T-cell (primary cell): ENCODE measurements at places on chromosomes 4 and X. TPM values are rescaled to one million over a fixed set of nuclear protein-coding genes. Genes with fewer than 3 reads are reported as not detected.

GRCh38 chr4:125689805-125690204 is 375.1 kb downstream of the FAT4 start:
- DNase-seq: no peak

GRCh38 chr4:1856943-1857699 is 1.2 kb upstream of the LETM1 start:
- DNase-seq: no peak

DNA sequence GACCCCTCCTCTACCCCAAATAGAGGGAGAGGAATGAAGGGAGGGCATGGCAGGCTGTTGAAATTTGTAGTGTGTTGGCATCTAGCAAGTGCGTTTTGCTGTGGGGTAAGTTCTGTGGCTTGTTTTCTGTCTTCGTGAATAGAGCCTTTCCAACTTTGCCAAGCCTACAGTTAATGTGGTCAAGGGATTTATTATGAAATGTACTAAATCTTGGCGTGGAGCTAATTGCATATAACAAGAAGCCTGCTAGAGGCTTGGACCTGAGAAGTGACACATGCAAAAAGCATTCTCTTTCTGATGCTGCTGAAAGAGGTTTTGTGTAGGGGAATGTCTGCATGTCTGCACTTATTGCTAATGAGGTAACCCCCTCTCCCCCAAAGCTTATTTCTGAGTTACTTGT is 132.2 kb downstream of the BMPR1B start:
- DNase-seq: no peak

GRCh38 chr4:138458751-138459150 is 216.6 kb upstream of the SLC7A11 start:
- DNase-seq: no peak

DNA sequence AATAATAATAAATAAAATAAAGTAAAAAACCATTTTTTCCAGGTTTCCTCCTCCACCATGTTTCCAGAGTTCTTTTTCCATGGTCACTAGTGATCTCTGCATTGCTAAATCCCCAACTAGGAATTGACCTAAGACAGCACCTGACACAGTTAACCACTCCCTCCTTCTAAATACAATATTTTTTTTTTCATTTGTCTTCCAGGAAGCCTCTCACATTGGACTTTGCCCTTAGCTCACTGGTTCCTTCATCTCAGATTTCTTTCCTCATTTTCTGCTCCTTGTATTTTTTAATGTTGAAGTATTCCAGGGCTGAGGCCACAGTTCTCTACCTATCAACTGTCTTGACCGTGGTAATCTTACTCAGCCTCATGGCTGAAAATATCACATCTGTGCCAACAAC is 187.3 kb upstream of the FAM241A start:
- DNase-seq: no peak

DNA sequence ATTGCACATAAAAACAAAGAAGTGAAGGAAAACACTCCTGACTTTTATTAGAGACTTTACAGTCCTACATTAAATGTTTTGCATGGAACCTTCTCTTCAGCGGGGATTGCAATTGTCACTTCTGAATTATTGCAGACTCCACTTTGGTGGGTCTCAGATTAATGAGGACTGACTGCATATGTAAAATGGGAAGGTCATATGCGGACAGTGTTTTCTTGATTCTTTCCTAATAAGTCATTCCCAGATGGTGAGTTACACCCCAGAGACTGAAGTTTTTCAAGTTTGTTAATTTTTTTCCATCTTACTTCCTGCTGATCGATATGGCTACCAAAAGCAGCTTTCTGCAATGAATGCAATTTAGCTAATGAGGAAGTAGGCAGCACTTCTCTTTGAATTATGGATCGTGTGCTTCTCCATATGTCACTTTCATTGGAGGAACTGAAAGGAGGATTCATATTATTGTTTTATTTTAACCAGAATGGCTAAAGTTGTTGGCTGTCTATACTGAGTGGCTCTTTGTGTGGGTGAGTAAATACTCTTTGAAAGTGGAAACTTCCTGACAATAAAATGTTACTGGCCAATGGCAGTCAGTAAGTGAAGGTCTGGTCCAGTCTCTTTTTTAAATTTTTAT is 119.3 kb upstream of the CLNK start:
- no peak for DNase-seq

Gene GLUD2
- total RNA-seq: not detected

Gene DTHD1
- total RNA-seq: 2.5 TPM
